Activated CD4-positive, alpha-beta T cell treated with anti-CD3 and anti-CD28 coated beads for 4 hours (primary cell): ENCODE measurements at places on chromosomes 1 and 21.

GRCh38 chr1:91243171-91243570 lies 161.5 kb downstream of the HFM1 start:
- DNase-seq: no peak

GRCh38 chr1:12457771-12458170 lies 160.2 kb downstream of the DHRS3 start:
- DNase-seq: no peak

DNA sequence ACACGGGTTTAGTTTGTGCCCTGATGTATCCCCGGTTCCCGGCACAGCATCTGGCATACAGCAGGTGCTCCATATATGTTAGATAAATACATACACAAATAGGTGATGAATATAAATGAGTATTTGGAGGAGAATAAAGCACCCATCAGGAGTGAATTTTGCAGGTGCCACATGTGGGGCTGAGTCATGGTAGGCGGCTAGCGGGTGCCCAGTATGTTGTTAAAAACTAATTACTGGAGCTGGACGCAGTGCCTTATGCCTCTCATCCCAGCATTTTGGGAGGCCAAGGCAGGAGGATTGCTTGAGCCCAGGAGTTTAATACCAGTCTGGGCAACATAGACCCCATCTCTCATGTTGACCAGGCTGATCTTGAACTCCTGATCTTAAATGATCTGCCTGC lies 16.7 kb upstream of the WASF2 start:
- DNase-seq: no peak

DNA sequence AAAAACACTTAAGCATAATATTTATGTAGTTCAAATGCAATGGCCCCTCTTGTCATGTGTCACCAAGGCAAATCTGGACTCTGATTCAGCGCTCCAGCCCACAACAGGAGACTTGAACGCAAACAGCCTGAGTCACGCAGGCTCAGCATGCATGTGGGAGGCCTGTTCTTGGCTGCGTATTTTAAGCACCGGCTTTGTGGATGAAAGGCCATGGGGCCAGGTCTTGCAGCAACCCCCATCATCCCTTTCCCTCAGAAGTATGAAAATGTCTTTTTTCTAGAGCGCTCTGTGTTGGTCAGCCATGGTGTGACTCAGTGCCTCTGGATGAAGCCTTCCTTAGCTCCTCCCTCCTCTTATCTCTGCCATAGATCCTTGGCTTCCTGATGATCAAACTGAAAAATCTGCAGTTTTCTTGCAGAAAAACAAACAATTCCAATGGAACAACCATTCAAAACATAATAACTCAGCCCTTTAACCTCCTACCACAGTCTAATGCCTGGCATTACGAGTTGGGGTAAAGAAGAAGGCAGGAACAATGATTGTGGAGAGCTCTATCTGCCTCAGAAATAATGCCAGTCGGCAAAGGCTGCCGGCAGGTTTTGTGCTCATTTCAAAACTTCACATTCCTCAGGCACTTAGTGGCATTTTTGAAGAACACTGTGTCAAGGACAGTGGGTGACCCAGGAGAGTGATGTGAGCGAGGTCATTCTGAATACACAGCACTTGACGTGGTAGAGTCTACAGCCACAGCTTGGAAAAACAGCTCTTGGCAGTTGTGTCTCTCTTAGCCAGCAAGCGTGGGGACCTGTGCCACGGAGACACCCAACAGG lies 167.5 kb downstream of the CLIC6 start:
- peak; percentile 22 for DNase-seq

DNA sequence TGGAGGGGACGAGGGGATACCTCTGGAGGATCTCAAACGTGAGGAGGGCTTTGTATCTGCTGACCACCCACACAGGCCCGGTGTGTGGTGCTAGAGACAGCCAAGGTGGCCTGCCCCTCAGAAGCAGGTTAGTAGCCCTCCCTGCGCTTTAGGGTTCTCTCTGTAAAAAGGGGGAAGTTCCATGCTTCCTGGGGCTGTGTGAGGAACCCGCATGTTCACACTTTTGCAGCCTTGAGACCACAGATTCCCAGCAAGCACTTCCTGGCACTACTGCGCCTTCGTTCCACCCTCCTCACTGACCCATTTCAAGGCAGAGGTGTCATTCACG lies 7.9 kb upstream of the GUCA2B start:
- no peak for DNase-seq

DNA sequence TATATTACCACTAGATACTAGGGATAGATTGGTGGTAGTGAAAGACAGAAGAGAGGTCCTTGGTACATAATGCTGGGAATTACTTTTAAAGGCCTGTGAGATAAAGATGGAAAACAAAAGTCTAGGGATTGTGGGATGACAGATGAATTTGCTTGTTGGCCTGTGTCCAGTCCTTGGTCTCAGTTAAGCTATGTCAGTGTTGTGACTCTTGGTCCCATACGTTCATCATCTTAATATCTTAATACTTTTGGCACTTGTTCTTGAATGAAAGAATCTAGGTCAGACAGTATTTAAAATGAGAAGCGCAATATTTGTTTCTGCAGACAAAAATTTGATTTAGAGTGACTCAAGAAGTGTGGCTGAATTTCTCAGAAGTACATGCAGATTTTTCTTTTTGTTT lies 7.6 kb downstream of the RPL5 start:
- DNase-seq: no peak

DNA sequence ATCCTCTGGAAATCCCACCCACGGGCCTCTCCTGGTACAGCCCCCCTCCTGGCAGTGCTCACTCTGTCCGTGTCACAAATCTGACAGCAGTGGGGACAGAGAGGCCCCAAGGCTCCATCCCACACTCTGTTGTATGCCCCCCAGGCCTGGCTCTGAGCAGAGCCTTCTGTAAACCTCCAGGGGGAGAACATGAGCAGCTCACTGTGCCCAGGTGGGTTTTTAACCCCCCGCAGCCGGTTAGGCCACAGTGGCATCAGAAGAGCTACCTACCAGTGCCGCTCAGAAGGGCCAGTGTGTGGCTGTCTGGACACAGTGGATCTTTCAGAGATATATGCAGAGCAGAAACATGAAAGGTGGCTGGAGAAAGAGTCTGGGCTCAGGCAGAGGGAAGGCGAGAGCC lies 12.0 kb upstream of the GPR153 start:
- DNase-seq: no peak

- DNase-seq: no peak
Measured at GRCh38 chr1:226814751-226815537, 55.5 kb upstream of the PSEN2 start.

- no peak for DNase-seq
Measured at GRCh38 chr21:14591882-14592281, 45.8 kb upstream of the SAMSN1 start.

- DNase-seq: no peak
Measured at GRCh38 chr1:168509875-168510791, 33.7 kb downstream of the XCL2 start.

- no peak for DNase-seq
Measured at GRCh38 chr21:30234643-30235042, 18.7 kb upstream of the CLDN8 start.

GRCh38 chr1:27400082-27400962 lies 7.9 kb downstream of the GPR3 start:
- no peak for DNase-seq

- peak; percentile 42 for DNase-seq
Measured at GRCh38 chr1:16032388-16033102, 10.7 kb downstream of the CLCNKA start.

- DNase-seq: peak; percentile 4
Measured at GRCh38 chr21:15480160-15480559, 249.6 kb upstream of the USP25 start.

DNA sequence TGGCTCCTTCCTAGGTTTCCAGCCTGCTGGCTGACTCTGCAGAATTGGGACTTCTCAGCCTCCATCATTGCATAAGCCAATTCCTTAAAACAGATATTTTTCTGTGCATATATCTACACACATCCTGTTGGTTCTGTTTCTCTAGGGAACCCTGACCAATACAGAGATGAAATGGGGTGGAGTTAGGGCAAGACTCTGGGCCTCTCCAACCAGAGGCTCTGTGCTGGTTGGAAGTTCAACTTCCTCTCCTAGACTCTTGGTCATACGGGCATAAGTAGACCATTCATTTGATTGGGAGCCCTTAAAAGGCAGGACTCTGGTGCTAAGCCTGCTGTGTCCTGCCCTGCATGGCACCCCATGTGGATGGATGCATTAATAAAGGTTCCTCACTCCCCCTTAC lies 55.0 kb downstream of the CNIH3 start:
- no peak for DNase-seq

GRCh38 chr21:44377201-44377921 lies 23.9 kb downstream of the TRPM2 start:
- DNase-seq: no peak

- DNase-seq: no peak
Measured at GRCh38 chr1:156707417-156708217, 2.2 kb upstream of the CRABP2 start.

DNA sequence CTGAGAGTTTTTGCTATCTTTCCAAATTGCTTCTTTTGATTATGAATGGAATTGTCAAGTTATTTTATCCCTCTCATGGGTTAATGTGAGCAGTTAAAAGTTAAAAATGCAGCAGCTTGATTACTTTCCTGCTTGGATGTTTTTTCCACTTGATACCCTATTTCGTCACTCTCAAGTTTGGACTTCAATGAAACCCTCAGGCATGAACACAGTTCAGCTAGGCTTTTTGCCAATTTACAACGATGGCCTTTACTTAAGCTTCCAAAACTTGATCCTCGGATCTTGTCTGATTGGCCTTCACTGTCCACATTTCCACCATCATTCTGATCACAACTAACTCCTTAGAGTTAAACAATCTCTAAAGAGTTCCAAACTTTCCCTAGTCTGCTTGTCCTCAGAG lies 752.4 kb upstream of the PRMT6 start:
- no peak for DNase-seq

DNA sequence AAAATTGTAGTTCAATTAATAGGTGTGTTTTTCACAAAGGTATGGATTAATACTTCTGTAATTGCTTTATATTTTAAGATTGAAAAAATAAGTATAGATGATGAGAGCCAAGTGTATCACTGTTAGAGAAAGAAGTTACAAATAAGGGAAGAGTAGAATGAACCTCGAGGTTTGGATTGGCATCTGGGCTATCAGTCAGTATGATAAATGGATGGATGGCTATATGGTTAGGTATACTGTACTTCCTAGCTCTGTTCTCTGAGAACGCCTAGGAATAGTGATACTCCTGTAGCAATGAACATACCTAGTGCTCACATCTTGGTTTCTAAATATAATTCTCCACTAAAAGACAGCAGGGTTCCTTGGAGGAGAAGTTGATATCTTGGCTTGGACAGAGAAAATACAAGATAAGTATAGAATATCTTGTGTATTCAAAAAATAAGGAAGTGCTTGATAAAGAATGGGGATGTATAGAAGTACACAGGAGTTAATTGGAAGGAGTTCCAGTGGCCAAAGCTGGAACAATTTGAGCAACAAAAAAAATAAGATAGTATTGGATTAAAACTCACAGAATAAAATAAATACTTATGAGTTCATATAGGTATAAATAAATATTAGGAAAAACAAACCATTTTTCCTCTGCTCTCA lies 12.4 kb downstream of the IPO9 start:
- DNase-seq: no peak

GRCh38 chr1:218665221-218665620 lies 320.1 kb downstream of the TGFB2 start:
- DNase-seq: no peak
